Spleen (tissue), 13 donors: ENCODE measurements at places on chromosomes 7 and 10. TPM values are rescaled to one million over a fixed set of nuclear protein-coding genes. Genes with fewer than 3 reads are reported as not detected.

The CFTR gene
- 0.06 TPM for total RNA-seq

The GDF10 gene
- total RNA-seq, result 0.20 TPM

The ARHGAP22 gene
- 3.7 TPM for total RNA-seq

The TBC1D12 gene
- total RNA-seq, result 15.8 TPM

The STEAP4 gene
- total RNA-seq, result 20.7 TPM

The FBH1 gene
- total RNA-seq, result 113 TPM

The HOXA6 gene
- total RNA-seq, result 2.0 TPM

The ZNF365 gene
- total RNA-seq, result 0.70 TPM

The C10orf67 gene
- total RNA-seq, result not detected

The COPS6 gene
- total RNA-seq, result 50.3 TPM

The POT1 gene
- 21.3 TPM for total RNA-seq

The PNLIP gene
- total RNA-seq, result 1.7 TPM

The POLR2J gene
- total RNA-seq, result 8.4 TPM

The PAPSS2 gene
- total RNA-seq, result 12.4 TPM

The GPNMB gene
- 26.7 TPM for total RNA-seq

The EPO gene
- total RNA-seq, result not detected

The C7orf33 gene
- not detected for total RNA-seq

The GHRHR gene
- total RNA-seq, result not detected

The CDH23 gene
- 14.2 TPM for total RNA-seq

The SPDYE8 gene
- total RNA-seq, result not detected

The ADRB1 gene
- total RNA-seq, result 2.2 TPM

The SCD gene
- 21.0 TPM for total RNA-seq

The PRLHR gene
- total RNA-seq, result not detected

The PDZD7 gene
- 0.42 TPM for total RNA-seq

The NAT16 gene
- total RNA-seq, result not detected

The CALML3 gene
- total RNA-seq, result not detected

The ARHGAP12 gene
- total RNA-seq, result 54.2 TPM

The PKD2L1 gene
- 3.0 TPM for total RNA-seq

The MSS51 gene
- 3.4 TPM for total RNA-seq

The EMX2 gene
- not detected for total RNA-seq

The SVIL gene
- total RNA-seq, result 22.6 TPM

The OR6V1 gene
- not detected for total RNA-seq

The CALML5 gene
- total RNA-seq, result not detected

The AKR1B15 gene
- total RNA-seq, result not detected

The VAX1 gene
- not detected for total RNA-seq

The GCK gene
- not detected for total RNA-seq

The TAS2R3 gene
- total RNA-seq, result 8.5 TPM

The MMD2 gene
- not detected for total RNA-seq

The ARMS2 gene
- total RNA-seq, result not detected

The ITPRID1 gene
- not detected for total RNA-seq

The HMX3 gene
- not detected for total RNA-seq

The CACUL1 gene
- total RNA-seq, result 43.6 TPM

The MBL2 gene
- total RNA-seq, result 0.13 TPM
